ENCODE measurements at places on chromosomes 5 and 9. TPM values are rescaled to one million over a fixed set of nuclear protein-coding genes. Genes with fewer than 3 reads are reported as not detected.

DNA sequence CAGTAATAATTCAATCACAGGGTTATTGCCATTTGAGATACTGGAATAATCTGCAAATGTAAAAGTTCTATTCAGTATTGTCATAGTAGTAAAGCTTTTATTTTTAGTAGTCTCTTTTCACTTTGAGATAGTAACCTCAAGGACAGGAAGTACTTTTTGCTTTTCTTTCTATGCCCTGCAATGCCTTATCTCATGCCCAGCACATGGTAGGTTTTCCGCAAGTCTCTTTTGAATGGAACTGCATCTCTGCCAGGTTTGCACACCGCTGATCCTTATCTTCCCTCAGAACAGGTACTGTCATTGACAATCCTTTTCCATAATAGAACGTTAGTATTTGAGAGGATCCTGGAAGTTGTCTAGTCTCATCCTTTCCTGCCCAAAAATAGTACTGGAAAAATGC is 91.8 kb upstream of the IFNK start:
- no peak for DNase-seq

GRCh38 chr5:144979516-144980264 is 809.0 kb downstream of the KCTD16 start:
- no peak for DNase-seq

DNA sequence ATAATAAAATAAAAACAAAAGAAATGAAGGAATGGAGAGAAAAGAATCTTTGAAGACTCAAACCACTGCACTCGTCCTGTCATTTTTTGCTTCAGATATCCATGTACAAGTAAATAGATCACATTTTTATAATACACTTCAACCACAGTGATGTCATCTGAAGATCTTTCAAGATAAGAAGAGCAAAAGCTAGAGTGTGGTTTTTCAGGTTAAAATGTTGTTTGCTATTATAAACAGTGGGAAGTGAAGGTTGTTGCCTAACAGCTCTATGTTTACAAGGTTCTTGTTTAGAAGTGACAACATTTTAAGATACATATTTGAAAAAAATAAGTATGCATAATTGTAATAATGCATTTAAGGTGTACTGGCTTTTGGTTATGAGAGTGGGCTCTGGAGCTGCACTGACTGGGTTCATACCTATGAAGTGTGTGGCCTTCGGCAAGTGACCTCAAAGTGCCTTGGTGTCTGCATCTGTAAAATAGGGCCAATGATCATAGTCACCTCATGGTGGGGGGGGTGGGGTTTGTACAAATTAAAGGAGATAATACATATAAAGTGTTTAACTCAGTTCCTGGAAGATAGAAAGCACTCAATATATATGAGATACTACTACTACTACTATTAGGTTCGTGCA is 45.5 kb upstream of the IL7R start:
- peak; percentile 46 for DNase-seq

DNA sequence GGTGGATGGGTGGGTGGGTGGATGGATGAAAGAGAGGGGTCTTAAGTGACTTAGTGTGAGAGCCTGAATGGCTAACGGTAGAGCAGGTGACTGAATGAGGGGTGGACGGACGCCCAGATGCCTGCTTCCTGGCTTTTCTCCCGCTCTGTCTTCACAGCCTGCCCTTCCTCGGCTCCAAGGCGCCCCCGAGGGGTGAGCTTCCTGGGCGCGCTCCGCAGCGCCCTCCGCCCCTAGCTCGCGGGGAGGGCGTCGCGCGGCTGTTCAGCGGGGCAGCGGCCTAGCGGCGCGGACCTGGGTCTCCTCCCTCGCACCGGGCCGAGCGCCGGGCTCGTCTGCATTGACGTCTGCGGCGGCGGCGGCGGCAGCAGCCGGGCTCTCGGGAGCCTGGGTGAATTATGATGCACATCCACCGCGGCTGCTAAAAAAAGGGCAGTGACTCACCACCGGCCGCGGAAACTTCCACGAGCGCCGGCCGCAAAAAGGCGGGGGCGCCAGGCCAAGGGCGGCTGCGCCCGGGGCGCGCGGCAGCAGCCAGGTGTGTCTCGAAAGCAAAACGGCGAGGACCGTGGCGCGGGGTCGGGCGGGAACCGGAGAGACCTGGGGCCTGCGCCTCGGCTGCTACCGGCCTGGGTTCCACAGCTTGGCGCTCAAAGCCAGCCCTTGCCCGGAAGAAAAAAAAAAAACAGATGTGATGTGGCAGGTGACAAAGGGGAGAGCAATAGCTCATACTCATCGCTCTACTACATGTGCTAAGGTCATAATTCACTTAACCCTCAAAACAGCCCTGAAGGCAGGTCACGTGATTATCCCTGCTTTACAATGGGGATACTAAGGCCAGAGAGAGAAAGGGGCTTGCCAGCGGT is 143.0 kb upstream of the ADRA1B start:
- peak; percentile 88 for DNase-seq

DNA sequence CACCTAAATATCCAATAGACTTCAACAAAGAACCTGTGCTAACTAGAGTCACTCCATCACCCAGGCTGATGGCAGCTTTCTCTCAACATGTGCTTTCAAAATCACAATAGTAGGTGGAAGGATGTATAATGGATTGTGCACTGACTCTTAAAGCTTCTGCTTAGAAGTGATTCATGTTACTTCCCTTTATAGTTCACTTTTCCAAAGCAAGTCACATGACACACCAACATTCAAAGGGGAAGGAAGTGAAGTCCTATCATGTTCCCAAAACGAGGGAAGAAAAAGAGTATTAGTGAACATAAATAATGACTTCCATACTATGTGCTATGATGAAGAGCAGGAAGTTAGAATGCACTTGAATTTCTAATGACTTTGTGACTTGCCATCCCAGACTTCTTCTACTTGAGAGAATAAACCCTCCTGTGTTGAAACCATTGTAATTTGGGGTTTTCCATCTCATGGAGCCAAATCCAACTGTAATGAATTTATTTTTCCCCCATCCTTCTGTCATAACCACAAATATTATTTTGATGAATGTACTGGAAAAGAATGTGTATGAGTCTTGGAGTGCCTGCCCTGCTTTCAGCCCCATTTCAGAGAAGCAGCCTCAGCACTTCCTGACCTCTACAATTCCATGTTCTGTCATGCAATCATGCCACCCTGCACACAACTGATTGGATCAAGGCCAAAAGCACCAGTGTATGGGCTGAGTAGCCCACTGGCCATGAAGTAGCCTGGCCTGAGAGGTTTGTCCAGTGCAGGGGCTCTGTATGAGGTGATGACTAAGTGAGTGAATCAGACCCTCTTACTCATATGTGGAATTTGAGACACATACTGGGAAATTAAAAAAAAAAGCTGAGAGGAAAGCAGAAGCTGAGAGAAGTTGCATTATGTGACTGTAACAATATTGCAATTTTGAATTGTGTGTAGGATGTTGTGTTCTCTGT is 525.9 kb upstream of the CLINT1 start:
- no peak for DNase-seq

DNA sequence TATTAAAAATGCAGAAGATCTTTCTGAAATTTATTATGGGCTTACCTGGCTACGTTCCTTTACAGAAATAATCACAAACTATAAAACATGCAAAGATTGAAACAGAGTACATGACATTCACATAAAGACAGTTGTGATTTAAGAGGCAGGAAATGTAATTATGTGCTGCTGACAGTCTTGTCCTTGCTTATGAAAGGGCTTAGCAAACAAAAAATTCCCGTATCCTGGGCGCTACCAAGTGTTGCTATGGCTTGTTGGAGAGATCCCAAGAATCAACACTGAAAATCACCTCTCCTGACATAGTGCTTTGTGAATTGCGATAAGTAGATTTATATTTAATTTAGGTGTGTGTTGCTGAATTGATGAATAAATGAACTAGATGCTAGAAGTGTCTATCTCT is 352.5 kb upstream of the C9orf72 start:
- DNase-seq, result peak; percentile 28

DNA sequence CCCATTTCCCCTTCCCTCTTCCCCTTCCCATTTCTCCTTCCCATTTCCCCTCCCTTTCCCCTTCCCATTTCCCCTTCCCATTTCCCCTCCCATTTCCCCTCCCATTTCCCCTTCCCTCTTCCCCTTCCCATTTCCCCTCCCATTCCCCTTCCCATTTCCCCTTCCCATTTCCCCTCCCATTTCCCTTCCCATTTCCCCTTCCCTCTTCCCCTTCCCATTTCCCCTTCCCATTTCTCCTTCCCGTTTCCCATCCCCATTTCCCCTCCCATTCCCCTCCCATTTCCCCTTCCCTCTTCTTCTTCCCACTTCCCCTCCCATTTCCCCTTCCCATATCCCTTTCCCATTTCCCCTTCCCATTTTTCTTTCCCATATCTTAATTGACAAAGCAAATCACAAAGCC is 109.0 kb downstream of the OLFM1 start:
- DNase-seq, result no peak

DNA sequence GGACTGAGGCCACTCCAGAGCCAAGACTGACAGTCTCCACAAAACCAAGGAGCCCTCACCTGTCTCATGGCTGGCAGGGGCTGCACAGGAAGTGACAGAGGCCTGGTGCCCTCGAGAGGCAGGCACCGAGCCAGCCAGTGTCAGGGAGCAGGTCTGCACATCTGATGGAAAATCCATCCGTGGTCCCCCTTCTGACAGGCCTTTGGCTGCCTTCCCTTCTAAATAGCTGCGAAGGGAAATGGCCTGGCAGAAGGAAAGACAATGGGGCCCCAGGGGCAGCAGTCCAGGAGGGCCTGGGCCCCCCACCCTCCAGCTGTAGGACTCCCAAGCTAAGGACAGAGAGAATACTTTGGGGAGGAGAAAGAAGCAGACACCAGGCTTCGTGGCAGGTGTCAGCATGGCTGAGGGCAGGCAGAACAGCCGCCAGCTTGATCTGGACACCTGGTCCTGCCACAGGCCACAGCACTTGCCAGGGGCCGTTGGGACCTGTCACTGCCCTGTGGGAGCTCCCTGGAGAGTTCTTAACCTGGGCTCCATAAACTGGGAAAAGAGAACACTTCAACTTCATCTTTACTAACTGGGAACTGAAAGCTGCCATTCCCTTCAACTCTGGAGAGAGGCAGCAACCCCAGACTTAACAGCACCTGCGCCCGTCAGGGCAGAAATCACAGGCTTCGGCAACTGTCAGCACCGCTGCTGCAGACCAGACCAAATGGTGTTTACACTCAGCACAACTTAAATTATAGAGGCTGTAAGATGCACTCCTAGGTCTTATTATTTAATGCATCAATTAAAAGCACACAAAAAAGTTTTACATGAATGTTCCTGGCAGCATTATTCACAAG is 22.0 kb downstream of the ADAMTS2 start:
- no peak for DNase-seq

DNA sequence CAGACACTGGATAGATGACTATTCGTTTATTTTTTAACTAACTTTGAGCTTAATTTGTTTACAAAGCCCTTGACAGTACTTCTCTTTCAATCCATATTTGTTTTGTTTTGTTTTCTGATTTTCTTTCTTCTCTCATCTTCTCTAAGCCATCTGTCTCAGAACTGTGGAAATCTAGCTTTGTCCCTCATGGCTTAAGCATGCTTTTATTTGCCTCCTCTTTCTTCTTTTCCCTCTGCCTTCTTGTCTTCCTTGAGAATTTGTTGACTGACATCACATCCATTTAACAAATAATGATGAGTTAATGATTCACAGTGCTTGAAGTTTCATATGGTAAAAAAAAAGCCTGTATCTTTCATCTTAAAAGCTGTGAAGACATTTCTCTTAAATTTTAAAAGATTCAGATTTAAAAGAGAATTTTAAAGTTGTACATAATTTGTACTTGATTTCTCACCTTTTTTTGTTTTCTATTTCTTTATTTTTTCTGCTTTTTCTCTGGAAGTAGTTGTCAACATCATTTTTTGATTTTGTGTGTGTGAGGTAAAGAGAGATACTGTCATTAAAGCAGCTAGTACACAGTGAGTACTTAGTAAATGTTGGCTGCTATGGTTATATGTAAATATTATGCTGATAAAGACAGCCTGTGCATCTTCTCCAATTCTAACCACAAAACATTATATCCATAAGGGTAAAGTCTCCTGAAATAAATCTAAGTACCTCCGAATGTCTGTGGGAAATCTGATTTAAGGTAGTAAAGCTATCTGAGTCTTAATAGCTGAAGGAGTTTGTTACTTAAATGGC is 13.9 kb upstream of the SGCD start:
- no peak for DNase-seq

- peak; percentile 62 for DNase-seq
These were observed 3.3 kb downstream of the LARP1 start for GRCh38 chr5:154758493-154758892.

DNA sequence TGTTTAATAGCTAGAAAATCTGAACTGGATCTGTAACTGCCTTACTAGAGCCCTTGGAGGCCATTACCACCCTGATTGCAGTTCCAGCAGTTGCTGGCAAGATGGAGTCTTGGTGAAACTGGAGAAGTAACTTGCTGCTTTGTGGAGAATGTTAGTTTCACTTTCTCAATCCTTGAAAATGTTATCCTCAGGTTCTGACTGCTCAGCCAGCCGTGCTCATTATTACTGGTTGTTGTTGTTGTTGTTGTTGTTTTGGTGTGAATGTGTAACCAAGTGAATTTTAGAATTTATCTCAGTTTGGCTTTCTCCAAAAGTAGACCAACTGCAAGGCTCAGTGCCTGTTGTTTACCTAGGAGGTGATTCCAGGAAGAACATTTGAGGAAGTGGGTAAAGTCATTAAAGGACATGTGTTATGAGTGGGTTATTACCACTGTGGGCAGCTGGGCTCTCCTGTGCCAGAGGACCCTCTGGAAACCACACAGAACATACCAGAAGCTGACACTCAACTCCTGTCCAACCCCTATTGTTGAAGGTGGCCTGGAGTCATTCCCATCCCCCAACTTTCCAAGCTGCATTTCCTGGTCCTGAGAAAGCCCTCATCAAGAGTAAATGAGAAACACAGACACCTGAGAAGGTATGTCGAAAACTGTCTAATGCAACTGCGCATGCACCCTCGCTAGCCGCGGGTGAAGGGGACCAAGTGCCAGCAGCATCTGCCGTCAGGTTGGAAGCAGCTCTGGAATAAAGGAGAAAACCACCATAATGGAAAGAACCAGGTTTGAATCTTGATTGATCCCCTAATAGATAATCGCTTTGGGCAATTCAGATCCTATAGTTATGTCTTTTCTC is 111.6 kb downstream of the CMYA5 start:
- DNase-seq, result peak; percentile 26

DNA sequence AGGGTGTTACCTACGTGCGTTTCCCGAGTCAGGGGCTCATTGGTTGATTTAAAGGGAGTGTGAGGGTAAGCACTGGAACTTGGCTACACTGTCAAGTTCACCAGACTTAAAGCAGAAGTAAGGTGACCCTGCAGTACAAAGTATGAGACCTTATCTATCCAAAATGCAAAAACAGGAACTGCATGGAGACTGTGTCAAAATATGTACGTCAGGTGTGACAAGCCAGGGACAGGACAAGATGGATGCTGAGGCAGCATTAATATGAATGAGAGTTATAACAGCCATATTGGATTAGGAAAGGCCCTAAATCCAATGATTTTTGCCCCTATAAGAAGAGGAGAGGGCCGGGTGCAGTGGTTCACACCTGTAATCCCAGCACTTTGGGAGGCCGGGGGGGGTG is 15.4 kb upstream of the SUSD3 start:
- no peak for DNase-seq

The ANKDD1B gene
- 0.85 TPM for polyA plus RNA-seq

The F12 gene
- 13.6 TPM for polyA plus RNA-seq

The RANBP3L gene
- polyA plus RNA-seq, result 1.4 TPM

The MARCHF11 gene
- polyA plus RNA-seq, result not detected

The PLCXD3 gene
- polyA plus RNA-seq, result 1.2 TPM

The CEL gene
- 1.4 TPM for polyA plus RNA-seq

The GAPT gene
- polyA plus RNA-seq, result 1.00 TPM

The FOXD4L6 gene
- polyA plus RNA-seq, result 0.12 TPM

The PCDHGB2 gene
- 0.10 TPM for polyA plus RNA-seq

The SH2D3C gene
- polyA plus RNA-seq, result 4.3 TPM

Data from stomach (tissue), 19 donors.